T-helper 1 cell (primary cell): ENCODE measurements at places on chromosomes 5 and 9.

DNA sequence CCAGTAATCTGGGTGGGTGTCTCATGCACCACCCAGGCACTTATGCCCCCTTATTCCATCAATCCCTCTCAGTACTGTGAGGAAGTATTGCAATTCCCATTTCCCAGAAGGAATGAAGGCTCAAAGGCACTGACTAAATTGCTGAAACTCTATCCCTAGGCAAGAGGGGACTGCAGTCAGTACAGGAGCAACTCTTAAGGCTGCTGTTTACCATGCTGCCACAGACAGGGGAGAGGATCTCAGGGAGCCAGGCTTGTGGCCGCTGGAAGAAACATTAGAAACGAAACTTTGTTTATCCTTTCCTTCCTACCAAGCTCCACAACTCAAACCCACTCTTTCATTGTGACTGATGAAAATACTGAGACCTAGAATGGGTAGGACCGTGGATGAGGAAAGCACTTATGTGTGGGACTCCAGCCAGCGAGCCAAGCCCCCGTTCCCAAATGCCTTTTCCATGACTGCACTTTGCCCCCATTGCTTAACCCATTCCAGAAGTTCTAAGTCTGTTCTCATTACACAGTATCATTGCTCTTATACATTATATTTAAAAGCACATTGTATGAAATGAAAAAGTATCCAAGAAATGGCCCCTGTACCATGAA lies 54.3 kb downstream of the TLE1 start:
- no peak for DNase-seq

DNA sequence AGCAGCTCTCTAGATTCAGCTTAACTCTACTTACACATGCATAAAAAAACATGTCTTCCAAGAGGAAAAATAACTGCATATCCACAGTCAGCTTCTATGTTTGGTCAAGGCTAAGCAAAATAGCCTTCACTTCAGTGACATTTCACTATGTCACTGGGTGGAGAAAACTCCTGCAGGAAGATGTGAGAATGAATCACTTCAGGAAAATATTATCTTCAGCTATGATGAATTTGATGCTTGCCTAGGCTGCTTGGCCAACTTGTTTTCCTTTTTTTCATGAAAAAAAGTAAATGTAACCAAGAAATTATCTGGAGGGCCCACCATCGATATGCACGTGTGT lies 143.0 kb upstream of the ZNF608 start:
- no peak for DNase-seq

GRCh38 chr5:31122998-31123951 lies 70.2 kb upstream of the CDH6 start:
- DNase-seq: no peak

GRCh38 chr5:94028001-94028400 lies 286.6 kb upstream of the POU5F2 start:
- no peak for DNase-seq

GRCh38 chr9:75027187-75028107 lies 646 bp downstream of the CARNMT1 start:
- DNase-seq: peak; percentile 27
